NCI-H1105 (cell line): ENCODE measurements at places on chromosomes 1 and 21.

- no peak for DNase-seq
Measured at GRCh38 chr1:218349348-218350034, 4.4 kb downstream of the TGFB2 start.

GRCh38 chr1:199272628-199273086 is 633.8 kb downstream of the PTPRC start:
- DNase-seq: no peak

- no peak for DNase-seq
Measured at GRCh38 chr1:247531937-247532336, 4.3 kb downstream of the OR2C3 start.

- no peak for DNase-seq
Measured at GRCh38 chr1:237179503-237179902, 137.5 kb downstream of the RYR2 start.

DNA sequence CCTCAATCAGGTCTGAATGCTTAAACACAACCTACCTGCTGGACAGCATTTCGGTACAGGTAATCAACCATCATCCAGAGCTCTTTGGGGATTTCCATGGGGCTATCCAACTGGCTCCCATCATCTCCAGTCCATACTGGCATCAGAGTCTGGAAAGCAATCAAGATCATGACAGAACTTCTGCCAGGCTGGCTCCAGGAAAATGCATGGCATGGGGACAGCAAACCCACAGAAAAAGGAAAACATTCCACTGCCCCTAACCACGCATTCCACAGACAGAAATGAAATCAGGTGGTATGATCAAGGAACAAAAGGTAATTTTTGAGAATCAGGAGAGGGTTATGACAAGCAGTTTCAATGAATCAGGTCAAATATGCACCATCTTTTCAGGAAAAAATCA is 9.1 kb upstream of the MTF1 start:
- no peak for DNase-seq

GRCh38 chr1:34843392-34844251 is 15.9 kb downstream of the SMIM12 start:
- no peak for DNase-seq

DNA sequence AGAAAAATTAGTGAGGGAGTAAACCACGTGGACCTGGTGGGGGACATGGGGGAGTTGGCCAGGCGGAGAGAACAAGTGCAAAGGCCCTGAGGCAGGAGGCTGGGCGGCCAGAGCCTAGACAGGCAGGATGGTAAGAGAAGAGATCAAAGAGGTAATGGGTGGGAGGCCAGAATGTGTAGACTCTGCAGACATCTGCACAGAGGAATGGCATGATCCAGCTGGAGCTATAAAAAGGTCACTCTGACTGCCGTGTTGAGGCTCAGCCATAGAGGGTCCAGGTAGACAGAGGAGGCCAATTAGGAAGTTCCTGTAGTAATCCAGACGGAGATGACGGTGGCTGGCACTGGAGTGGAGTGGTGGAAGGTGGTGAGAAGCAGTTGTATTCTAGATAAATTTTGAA is 3.6 kb downstream of the H6PD start:
- no peak for DNase-seq

DNA sequence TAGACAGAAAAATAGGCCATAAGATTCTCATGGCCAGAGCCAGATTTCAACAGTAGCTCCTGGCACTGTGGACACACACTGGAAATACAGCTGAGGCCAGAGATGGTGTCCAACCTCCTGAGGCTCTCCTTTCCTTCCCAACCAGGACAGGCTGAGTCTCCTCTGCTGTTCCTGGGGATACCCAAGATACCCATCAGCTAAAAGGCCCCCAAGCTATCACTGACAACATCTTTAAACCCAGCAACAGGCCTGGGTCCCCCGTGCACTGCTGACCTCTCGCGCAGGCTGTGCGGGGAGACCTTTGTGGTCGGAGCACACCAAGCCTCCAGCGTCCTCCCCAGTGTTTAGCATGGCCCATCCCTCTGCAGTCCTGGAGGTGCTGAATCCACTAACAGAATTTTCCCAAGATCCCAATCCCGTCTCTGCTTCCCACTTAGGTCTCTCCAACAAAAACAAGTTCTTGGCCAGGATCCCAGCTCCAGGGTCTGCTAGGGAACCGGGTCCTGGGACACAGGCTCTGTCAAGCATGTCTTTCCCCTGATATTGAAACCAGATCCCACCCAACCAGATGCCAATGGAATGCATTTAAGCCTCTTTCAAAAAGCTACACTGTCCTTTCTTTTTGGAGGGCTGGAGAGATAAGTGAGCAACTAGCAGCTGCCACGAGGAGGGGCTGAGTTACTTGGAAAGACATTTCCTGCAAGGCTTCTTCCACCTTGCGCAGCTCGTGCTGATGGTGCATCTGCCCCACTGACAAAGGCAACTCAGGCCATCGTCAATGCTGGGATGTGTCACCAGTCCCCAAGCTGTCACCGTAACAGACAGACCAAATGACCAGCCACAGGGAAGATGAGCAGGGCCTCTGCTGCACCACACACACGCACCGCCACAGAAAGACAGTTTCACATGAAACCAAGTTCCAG is 73.2 kb downstream of the BCAR3 start:
- DNase-seq: no peak

GRCh38 chr1:151187205-151187604 is 2.8 kb downstream of the VPS72 start:
- DNase-seq: no peak

- no peak for DNase-seq
Measured at GRCh38 chr21:36788120-36788638, 89.3 kb downstream of the SIM2 start.

- DNase-seq: peak; percentile 17
Measured at GRCh38 chr21:41817228-41817627, 50.4 kb upstream of the RIPK4 start.

- no peak for DNase-seq
Measured at GRCh38 chr1:226126824-226127569, 59.5 kb downstream of the ACBD3 start.

DNA sequence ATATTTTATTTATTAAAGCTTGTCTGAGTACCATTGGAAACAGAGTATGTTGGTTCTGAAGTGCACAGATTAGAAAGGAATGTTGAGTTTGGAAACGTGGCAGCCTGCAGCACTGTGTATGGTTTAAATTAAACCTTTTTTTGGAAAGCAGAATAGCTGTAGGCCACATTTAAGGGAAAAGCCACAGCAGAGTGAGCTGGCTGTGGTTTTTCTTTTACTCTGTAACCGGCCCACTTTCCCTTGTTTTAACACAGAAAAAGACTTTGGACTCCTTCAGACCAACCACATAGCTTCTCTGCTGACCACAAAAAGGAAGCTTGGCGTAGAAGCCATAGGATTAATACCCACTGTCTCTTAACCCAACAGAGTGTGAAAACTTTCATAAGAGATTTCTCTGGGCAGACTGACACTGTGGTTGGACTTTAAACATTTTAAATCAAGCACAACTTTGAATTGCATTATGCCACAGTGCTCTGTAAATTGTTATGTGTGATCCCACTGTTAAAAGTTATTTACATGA is 75.2 kb downstream of the NFIA start:
- DNase-seq: no peak

DNA sequence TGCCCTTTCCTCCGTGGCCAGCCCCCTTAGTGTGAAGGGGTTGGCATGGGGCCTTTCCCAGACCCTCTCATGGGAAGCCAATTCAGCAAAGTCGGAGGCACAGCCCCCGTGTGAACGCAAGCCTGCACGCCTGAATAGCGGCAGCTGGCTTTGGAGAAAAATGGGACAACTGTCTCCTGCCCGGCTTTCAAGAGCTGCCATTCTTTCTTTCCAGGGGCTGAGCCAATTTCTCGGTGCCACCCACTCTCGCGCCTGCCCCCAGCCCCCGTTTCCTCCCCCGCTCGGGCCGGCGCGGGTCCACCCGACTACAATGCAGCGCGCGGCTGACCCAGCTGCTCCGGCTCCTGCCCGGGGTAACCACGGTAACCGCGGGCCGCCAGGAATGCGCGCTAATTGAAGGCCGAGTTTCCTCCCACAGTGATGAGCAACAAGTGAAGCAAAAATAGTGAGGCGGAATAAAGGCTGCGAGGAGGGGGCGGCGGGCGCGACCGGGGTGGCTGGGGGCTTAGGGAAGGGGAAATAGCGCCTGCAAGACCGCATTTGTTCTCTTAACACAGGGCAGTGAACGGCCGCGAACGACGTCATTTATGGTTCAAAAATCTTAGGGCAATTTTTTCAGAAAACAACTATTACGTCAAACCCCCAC is 27.8 kb downstream of the ILDR2 start:
- DNase-seq: peak; percentile 59

GRCh38 chr1:97849345-97850340 is 71.2 kb downstream of the DPYD start:
- peak; percentile 85 for DNase-seq

DNA sequence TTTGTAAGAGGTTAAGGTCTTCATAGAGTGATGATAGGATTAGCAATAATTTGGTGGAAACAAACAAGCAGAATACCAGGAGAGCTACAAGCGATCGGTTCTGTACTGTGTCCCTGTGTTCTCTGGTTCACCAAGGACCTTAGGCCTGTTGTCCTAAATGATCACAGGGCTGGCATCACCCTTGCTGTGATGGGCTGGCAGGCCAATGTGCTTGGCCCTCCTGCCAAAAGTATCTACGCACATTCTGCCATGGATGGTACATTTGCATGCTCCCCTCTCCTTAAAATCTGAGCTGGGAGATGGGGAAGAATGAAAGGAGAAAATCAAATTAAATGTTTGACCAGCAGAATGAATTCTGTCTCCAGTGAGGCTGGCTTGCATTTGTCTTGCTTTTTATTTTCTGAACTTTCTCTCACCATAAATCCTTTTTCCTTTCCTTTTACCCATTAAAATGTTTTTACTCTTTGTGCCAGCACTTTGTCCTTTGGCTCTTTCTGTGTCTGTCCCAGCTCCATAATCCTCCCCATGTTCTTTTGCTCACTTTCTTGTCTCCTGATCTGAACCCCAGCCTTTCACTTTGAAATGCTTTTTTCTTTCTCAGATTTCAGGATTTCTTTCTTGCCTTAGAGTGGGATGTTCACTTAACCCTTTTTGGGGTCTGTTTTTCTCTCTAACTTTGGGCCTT is 51.7 kb downstream of the PBX1 start:
- no peak for DNase-seq

GRCh38 chr1:161805399-161806197 is 39.5 kb downstream of the ATF6 start:
- DNase-seq: no peak

DNA sequence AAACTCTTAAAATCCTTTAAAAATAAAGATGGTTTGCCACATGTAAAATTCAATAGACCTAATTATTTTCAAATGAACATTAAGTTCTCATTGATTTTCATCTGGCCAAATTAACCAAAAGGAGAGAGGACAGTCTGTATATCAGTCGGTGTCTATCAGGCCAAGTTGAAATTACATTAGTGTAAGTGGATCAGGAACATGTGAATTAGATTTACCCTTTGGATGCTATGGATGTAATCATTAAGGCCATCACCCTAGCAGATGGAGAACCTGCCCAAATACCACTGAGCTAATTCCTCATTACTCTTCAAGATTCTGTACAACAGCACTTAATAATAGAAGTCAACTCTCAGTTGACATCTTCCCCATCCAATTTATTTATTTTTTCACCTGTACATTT is 29.5 kb upstream of the DPT start:
- no peak for DNase-seq

- DNase-seq: no peak
Measured at GRCh38 chr1:19885821-19886220, 3.6 kb downstream of the OTUD3 start.

DNA sequence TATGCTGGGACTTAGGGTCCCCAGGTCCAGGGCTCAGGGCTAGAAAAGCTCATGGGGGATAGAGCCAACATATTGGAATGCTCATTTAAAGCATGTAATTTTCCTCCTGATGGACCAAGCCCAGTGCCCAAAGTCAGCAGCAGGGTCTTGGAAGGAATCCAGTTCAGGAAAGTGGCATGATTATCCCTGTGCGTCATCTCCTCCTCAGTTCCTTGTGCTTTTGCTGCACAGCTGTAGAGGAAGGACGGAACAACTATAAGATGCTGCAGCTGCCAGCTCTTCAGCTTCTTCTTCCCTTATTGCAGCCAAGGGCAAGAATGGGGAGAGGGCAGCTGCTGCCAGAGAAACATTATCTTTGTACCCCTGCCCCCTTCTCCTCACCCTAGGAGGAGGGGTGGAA is 58.4 kb downstream of the OVGP1 start:
- DNase-seq: no peak

- no peak for DNase-seq
Measured at GRCh38 chr1:26787381-26787705, 407 bp upstream of the PIGV start.

DNA sequence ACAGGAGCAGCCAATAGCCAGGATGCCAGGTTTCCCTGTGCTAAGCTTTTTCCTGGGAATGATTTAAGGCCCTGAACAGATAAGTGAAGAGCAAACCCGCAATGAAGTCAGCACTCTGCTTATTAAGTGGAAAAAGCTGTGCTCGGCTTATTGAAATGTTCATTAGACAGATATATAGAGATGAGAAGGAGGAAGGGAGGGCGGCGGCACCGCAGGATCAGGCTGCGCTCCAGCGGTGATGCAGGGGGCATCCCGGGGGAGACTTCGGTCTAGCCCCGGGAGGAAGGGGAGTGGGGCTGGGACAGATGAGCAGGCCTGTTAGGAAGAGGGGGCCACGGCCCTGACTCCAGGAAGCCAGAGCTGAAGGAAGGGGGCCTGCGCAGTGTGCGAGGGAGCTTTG is 115.0 kb downstream of the TMEM53 start:
- no peak for DNase-seq

DNA sequence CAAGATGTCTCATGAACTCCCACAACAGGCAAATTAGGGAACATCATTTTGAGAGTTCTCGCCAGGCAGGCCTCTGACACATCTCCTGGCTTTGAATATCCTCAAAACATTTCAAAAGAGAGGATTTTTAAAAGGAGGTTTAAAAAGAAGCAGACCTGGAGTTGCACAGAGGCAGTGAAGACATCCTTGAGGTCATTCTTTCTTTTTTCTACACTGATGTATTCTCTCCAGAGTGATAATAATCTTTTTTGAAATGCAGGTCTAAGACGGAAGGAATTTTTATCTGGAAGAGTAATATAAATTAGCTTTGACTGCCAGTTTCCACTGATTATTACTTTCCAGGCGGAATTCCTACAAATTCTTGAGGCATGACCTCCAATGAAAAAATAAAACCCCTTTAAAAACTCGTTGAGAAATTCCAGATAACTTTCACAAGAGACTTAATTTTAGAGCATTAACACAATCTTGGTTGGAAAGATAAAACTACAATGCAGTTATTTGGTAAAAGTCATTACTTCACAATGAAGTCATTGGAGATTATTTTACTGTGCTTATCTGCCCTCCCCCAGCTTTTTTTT is 125.0 kb downstream of the LYPLAL1 start:
- DNase-seq: no peak
